Foreskin keratinocyte (primary cell): ENCODE measurements at places on chromosomes 1 and 21. TPM values are rescaled to one million over a fixed set of nuclear protein-coding genes. Genes with fewer than 3 reads are reported as not detected.
A peak's percentile ranks its signal among the peaks of the same experiment; 100 is the strongest.

DNA sequence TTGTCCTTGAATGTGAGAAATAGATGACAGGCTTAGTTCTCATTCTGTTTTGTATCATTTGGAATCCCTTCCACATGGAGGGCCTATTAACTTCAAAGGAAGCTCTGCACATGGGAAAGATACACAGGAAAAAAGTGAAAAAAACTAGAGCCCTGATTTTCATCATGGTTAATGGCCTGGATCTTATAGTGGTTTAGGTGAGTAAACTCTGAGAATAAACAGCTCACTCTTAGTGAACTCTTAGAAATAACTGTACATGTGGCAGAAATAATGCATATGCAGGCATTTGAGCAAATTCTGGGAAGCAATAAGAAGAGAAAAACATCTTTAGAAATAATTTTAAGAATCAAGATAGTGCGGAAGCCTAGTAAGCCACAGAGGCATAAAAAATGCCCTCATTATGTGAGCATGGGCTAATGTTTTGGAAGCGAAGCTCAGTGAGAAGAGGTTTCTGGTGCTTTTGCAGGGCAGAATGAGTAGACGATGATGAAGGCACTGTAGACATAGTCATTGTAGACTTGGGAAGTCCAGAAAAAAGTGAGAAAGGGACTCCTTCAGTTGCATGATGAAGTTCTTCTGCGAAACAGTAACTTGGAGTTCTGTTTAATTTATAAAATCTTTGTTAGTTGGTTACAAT lies 279.9 kb downstream of the DNM3 start:
- no peak for DNase-seq

DNA sequence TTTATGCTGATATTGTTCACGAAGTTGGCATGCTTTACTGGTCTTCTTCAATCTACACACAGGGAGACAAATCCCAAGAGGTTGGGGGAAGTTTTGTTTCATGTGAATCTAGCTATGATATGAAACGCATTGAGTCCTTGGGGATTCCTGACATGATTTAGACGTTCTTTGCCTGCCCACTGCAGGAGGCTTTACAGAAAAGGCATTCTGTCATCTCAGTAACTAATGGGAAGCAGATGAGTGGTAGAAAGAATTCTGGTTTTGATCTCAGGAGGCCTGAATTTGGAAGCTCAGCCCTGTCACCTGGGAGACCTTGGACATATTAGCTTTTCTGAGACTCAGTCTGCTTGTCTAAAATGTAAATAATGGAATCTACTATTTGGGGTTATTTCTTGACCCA lies 383.0 kb upstream of the NFIA start:
- no peak for DNase-seq

DNA sequence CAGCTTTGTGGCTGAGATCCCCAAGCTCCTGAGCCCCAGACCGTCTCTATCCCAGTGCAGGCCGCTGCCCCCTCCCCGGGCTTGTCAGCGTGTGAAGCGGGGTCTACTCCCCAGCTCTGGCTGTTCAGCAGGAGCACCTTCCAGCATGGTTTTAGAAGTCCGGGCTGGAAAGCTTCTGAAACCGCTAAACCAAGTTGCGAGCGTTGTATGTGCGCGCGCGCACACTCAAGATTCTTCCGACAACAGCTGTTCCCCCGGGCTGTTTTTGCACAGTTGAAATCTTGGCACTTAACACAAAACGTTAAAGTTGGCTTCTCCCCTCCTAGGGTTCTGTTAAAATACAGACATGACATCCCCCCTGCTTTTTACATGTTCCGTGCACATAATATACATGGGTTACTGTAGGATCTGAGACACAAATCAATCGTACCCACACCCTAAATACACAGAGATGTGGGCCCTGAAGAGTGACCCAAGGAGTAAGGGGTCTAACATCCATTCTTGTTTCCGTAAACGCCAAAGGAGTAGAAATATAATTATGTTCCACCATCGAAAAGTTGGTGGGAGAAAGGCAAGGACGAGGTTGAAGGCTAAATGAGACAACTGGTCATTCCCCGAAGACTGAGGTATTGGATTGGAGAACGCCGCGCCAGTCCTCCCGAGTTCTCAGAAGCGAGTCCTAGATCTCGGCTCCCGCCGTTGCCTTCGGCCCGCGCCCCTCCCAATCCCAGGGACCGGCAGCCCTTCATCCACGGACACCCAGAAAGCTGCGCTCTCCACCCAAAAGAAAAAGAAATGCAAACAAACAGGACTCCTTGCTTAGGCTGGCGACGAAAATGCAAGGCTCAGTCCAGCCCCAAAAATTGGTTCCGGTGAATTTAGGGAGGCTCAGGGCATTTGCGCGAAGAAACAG lies 1.3 kb downstream of the TBX15 start:
- no peak for DNase-seq

- no peak for DNase-seq
Observed at GRCh38 chr1:93603106-93603505, 78.5 kb downstream of the BCAR3 start.

DNA sequence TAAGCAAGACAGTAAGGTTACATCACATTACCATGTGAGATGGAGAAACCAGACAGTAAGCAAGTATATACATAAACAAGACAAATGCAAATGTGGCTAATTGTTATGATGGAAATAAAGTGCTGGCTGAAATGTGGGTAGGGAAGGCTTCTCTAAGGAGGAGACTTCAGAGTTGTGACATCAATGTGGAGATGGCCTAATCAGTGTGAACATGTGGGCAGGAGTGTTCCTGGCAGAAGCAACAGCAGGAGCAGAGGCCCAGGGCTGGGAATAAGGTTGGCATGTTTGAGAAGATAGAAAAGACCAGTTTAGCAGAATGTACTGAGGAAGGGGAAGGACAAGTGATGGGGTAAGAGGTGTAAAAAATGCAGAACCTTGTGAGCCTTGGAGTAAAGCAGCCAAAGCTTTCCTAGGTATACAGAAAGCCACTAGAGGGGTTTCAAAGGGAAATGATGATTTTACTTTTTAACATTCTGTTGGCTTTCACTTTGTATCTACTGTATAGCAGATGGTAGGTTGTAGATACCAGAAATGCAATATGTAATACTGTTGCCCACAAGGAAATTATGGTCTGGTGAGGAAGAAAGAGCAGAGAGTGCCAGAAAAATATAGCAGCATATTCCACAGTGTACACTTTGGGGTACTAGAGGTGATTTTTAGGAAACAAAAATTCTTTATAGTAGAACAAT lies 197.4 kb downstream of the FGGY start:
- no peak for DNase-seq

DNA sequence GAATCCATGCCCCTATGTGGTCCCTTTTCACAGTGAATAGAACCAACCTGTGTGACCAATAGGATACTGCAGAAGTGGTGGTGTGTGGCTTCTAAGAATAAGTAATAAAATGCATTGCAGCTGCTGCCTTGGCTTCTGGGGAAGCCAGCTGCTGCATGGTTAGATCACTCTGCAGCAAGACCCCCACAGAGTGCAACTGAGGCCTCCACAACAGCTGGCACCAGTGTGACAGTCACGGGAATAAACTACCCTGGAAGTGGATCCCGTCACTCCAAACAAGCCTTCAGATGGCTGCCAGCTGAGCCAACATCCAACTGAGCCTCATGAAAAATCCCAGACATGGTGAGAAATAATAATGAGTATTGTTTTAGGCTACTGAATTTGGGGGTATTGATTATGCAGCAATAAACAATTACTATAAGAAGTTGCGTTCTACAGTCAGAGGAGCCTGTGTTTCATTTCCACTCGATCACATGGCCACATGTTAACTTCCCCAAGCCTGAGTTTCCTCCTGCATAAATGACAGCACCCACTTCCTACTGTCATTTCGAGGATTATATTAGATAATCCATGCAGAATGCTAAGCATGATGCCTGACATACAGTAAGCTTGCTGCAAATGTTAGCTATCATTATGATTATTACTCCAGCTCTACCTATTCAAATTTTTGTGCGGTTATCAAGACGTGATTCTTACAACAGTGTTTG lies 20.8 kb upstream of the COG2 start:
- DNase-seq = no peak

DNA sequence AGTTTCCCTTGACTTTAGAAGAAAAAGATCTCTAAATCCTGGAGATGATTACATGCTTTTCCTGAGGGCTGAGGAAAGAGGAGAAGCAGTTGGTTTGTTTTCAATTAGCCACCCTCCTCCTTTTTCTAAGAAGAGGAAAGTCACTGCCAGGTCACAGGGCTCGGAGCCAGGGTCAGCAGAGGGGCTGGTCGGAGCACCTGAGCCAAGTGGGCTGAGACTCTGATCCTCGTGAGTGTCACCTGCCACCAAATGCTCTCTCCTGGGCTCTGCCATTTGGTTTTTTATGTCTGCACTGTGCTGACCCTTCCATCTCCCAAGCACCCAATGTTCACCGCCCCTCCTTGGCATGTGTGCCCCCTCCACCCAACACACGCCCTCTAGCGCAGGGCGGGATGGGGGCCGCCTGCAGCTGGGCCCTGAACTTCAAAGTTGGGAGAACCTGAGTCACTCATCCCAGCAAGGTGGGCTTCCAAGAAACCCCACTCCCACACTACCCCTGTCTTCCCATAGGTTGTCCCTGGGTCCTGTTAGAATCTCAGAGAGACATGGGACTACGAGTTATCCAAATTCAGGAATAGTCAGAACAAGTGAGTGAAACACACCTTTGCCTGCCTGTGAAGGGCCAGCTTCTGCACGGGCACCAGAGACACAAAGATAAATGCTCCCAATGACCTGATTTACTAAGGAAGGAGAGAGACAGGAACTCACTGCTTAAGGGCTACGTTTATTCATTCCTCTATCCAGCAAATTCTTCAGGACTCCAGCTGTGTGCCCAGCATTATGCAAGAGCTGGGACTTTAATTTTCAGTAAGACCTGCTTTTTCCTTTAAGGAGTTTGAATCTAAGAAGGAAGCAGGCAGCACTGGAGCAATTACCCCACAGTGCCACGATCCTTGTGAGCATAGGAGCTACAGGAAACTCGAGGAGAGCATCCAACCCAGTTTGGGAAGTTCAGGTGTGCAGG lies 127.5 kb downstream of the RHOU start:
- no peak for DNase-seq

- no peak for DNase-seq
Observed at GRCh38 chr1:158331106-158331425, 265 bp downstream of the CD1B start.

- DNase-seq = peak; percentile 69
Observed at GRCh38 chr1:118113261-118113660, 71.8 kb downstream of the SPAG17 start.

- no peak for DNase-seq
Observed at GRCh38 chr1:175628548-175629317, 114.7 kb downstream of the TNR start.

GRCh38 chr1:237779356-237779755 lies 111.4 kb downstream of the ZP4 start:
- DNase-seq = peak; percentile 51

DNA sequence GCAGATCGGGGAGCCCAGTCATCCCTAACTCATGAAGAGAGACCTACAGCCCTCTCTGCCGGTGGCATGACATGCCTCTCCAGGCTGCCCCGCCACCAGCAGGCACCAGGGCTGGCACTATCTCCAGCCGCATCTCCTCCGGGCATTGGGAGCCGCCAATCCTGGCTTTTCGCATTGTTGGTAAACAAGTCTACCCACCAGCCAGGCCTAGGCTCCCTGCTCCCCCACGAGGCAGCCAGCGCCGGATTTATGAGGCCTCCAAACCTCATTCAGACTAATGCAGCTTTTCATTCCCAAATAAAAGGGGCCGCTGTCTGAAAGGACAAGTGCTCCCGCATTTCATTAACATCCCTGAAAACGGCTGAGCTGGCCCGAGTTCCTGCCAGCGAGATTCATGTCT lies 3.4 kb upstream of the GRIK3 start:
- DNase-seq = no peak

GRCh38 chr1:11543392-11543791 lies 64.4 kb downstream of the DISP3 start:
- DNase-seq = no peak

DNA sequence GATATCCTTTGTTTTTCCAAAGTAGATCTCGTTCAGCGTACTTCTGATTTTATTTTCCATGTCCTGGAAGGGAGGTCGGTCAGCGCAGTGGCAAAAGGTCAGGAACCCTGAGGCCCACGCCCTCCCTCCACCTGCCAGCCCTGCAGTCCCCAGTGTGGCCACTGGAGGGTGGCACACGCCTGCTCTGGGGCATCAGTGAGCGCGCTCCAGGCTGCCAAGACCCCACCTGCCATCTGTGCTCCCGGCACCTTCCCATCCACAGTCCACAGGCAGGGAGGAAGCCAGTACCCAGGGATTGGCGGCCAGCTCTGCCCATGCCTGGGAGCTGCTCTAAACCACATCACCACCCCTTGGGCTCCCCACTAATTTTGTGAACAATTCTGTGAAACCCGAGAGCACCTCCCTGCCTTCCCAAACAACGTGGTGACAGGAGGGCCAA lies 32.3 kb downstream of the SLC66A1 start:
- no peak for DNase-seq

DNA sequence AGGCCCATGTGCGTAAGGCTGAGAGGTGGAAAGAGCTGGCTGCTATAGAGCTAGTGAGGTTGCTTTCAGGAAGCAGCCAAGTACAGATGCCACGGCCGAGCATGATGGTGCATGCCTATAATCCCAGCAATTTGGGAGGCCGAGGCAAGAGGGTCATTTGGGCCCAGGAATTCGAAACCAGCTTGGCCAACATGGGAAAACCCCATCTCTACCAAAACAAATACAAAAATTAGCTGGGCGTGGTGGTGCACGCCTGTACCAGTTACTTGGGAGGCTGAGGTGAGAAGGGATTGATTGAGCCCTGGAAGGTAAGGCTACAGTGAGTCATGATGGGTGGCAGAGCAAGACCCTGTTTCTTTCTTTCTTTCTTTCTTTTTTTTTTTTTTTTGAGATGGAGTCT lies 2.7 kb downstream of the CCDC24 start:
- peak; percentile 83 for DNase-seq

DNA sequence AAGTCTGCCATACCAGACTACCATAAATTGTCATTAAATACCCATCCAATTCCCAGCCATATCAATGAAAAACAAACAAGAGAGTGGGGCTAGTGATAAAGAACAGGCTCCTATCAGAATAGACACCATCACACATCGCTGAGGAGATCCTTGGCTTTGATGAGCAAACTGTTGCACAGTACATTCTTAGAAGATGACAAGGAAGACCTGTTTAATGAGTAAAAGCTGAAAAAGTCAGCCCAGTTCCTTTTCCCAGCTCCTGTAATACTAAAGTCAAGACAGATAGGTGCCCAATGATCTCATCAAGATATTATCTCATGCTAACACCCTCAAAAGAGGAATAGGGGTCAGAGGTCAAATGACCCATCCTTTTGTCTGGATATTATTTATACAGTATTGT lies 164.5 kb upstream of the COA6 start:
- DNase-seq = peak; percentile 84

Gene LIN9
- polyA plus RNA-seq = 2.2 and 2.7 TPM in 2 replicates

Gene CFHR4
- not detected in 2 replicates for polyA plus RNA-seq

Gene C4BPA
- polyA plus RNA-seq = not detected in 2 replicates

Gene TCHH
- polyA plus RNA-seq = 0.03 and 0.04 TPM in 2 replicates

Gene TAS1R1
- not detected in 2 replicates for polyA plus RNA-seq

Gene PCP4
- polyA plus RNA-seq = not detected in 2 replicates

Gene C2CD2
- polyA plus RNA-seq = 20.8 and 27.6 TPM in 2 replicates

Gene ZNF593
- 89.8 and 91.0 TPM in 2 replicates for polyA plus RNA-seq

Gene KRTAP10-10
- not detected in 2 replicates for polyA plus RNA-seq

Gene CD244
- polyA plus RNA-seq = not detected in 2 replicates

Gene NFIA
- polyA plus RNA-seq = 3.2 and 4.0 TPM in 2 replicates

Gene GBP2
- polyA plus RNA-seq = 0.09 and 0.11 TPM in 2 replicates

Gene LAPTM5
- 0.02 and 0.04 TPM in 2 replicates for polyA plus RNA-seq
